ENCODE measurements at places on chromosomes 5 and 9.

DNA sequence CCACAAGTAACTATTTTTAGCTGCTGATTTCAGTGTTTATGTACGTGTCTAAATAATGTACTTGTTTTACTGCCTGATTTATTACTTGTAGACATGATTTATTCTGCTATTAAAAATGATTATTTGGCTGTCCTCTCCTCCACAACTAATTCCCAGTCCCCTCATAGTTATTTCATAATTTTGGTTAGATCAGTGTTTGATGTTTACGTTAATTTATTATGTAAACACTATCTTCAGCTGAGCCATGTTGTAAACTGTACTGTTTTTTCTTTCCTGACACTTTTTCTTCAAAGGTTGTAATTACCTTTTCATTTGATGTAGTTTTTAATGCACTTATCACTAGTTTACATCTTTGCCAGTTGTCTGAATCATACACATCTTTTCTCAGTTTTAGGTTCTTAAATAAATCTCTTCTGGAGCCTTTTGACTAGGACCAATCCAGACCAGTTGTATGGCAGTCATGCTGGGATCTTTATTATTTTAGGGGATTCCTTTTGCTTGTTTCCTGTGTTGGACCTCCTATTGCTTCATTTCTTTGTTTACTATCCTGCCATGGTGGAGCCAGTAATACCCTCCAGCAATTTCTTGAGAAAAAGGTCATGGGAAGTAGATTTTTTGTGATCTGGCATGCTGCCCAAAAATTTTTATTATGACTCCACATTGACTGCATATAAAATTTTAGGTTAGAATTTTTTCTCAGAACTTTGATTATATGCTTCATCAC, 16.1 kb downstream of the AP3S1 start:
- no peak for DNase-seq

GRCh38 chr5:121993191-121993590, 31.4 kb downstream of the SRFBP1 start:
- no peak for DNase-seq

GRCh38 chr5:6525910-6526309, 77.3 kb downstream of the UBE2QL1 start:
- DNase-seq, result no peak

- no peak for DNase-seq
Observed at GRCh38 chr5:161548487-161549094, 2.1 kb upstream of the GABRB2 start.

DNA sequence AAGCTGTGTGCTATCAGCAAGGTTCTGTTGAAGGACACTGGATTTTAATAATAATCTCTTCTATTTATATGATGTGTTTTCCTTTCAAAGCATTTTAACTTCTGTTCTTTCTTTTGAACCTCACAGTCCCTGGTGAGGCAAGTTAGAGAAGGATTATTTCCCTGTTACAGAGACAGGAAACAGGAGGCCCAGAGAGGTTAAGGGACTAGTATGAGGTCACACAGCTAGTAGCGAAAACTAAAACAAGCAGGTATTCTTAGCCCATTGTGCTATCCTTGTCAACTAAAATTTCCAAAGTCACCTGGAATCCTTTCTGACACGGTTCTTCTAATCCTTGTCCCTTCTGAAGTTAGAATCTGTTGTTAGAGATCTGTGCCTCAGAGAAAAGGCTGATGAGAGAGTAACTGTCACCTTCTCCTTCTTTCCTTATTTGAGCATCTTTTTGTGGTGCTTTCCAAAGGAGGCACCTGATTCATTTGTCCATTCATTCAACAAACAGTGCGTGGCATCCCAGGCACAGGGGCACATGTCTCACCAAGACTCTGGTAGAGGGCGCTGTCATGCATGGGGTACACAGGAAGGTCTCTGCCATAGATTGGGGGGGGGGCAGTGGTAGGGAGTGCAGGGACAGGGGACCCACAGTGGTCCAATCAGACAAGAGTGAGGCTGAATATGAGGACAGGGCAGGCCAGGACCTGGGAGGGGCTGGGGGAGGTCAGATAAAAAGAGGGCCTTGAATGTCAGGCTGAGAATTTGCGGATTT, 61.5 kb downstream of the CRB2 start:
- DNase-seq, result no peak

GRCh38 chr5:131997727-131998117, 13.7 kb downstream of the ACSL6 start:
- DNase-seq, result no peak

Measured in stimulated activated naive CD8-positive, alpha-beta T cell treated with anti-CD3 and anti-CD28 coated beads, Interleukin-15, Interleukin-2, amounts not matched to agents 100 U/mL and 50 U/mL, for 24 hours (primary cell).